ENCODE measurements at places on chromosomes 16 and 17.
A peak's percentile ranks its signal among the peaks of the same experiment; 100 is the strongest.

DNA sequence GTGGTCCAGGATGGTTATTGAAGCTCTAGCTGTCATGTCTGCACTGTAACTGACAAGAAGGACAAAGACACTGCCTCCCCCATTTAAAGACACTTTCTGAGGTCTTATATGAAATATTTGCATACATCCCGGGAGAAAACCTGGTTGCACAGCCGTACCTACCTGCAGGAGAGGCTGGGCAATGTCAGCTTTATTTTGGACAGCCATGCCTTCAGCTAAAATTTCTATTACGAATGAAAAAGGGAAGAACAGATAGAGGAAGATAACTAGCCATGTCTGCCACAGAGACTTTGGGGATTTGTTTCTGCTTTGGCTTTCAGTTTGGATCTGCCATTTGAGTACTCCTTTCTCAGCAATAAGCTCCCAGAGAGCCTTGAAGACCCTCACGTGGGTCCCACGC is 19.0 kb downstream of the SLC7A6 start:
- DNase-seq: no peak

DNA sequence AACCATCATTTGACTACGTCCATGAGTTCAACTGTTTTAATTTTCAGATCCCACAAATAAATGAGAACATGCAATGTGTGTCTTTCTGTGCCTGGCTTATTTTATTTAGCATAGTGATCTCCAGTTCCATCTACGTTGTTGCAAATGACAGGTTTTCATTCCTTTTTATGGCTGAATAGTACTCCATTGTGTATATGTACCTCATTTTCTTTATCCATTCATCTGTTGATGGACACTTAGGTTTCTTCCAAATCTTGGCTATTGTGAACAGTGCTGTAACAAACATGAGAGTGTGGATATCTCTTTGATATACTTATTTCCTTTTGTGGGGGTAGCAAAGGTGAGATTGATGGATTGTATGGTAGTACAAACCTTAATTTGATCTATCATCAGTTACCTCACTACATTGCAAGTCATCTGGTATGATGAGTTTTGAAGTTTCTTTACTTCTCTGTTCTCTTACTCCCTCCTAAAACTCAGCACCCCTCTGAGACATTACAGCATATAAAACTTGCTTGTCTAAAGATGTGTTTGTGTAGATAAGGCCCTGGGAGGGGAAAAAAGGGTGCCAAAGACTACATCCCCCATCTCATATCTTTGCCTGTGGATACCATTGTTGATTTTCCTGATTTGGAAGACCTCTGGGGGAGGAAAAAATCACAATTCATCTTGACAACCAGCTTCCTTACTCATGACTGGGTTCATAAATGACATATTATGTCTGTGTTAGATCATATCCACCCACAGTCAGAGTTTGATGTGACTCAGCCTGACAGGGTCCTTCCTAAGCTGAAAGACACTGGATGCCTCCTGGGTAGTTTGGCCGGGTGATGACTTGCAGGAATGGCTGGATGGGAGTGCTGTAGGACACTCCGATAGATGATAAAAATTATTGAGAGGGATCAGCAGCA is 47.6 kb downstream of the ABCA9 start:
- DNase-seq: no peak

DNA sequence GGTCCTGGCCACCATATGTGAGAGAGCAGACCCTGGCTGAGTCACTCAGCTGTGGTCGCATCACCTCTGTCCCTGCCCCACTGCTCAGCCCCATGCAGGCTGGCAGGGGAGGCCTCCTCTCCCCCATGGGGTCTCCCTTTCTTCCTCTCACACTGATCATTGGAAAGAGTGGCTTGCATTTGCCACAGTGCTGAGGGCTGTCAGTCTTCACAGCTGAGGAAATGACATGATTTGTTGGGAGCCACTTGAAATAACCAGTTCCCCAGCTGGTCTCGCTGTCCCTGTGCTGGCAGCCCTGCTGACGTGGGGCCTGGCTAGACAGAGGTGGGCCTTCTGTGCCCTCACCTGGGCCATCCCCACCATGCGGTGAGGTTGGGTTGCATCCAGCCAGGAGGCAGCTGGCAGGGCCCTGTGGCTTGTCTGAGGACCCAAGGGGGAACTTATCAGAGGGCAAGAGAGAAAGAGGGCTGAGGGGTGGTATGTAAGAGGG is 30.1 kb upstream of the MED9 start:
- DNase-seq: no peak

- no peak for DNase-seq
Observed at GRCh38 chr16:70746708-70747424, 54.1 kb downstream of the VAC14 start.

GRCh38 chr16:14553447-14553846 is 76.6 kb downstream of the PARN start:
- no peak for DNase-seq

GRCh38 chr17:6543079-6544010 is 13.0 kb downstream of the PITPNM3 start:
- no peak for DNase-seq

- DNase-seq: no peak
Observed at GRCh38 chr17:8069587-8069860, 18.0 kb downstream of the ALOX12B start.

- no peak for DNase-seq
Observed at GRCh38 chr17:36535669-36536081, 888 bp downstream of the PIGW start.

DNA sequence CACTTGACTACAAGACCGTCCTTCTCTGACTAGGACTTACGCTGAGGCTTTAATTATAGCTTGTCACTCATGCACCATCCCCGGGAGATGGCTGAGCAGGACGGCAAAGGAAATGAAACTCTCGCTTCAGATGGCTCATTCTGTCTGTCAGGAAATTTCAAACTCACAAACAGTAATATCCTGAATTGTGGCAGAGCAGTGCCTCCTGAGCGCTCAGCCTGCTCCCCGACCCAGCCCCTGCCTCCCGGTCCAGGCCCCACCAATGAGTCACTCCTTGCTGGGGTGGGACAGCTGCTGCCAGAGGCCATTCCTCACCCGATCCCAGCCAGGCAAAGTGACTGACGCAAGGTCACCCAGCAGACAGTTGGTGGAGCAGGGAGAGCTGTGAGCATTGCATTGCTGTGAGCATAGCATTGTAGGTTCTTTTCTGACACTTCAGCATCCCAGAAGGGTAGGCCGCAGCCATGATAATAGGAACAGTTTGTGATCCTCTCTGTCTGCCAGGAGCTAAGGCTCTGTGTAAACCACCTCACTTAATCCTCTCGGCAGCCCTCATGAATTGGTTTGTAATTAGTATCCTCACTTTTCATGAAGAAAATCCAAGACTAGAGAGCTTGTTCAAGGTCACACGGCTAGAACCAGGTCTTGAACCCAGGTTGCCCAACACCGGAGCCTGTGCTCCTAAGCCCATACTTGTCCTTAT is 20.9 kb downstream of the CCDC182 start:
- no peak for DNase-seq

- no peak for DNase-seq
Observed at GRCh38 chr17:17152385-17152784, 53.7 kb downstream of the PLD6 start.

GRCh38 chr17:77865112-77865611 is 93.3 kb upstream of the TNRC6C start:
- DNase-seq: peak; percentile 62

DNA sequence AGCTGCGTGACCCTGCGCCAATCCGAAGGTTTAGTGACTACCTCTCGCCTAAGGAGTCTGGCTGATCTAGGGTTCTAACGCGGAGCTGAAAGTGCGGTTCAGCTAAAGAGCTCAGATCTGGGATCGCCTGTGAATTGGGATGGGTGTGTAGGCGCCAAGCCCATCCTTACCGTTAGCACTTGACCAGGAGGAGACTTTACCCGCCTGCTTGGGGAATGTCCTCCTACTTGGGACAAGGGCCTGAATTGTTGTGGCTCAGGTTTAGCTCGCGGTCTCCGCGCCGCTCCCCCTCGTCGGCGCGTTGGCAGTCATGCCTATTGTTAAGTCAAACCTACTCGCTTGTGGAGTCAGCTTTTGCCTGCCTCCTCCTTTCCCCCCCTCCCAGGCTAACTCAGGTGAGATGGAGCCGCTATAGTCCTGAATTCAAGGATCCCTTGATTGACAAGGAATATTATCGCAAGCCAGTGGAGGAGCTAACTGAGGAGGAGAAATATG is 480 bp downstream of the MRPS7 start:
- no peak for DNase-seq

DNA sequence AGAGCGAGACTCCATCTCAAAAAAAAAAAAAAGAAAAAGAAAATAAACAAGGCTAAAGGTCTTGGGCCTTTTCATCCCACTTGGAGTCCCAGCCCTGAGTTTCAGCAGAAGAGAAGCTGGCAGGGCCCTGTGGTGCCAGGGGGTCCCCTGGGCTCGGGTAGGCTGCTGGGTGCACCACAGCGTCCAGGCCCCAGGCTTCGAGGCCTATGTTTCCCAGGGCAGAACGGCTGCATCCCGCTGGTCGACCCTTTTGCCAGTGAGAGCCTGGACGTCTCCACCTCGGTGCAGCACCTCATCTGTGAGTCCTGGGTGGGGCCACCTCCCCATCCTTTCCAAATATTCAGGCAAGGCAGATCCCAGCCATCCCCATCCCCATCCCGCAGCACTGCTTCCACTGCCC is 2.2 kb downstream of the TMEM235 start:
- DNase-seq: no peak

- no peak for DNase-seq
Observed at GRCh38 chr17:35252651-35253050, 9.8 kb downstream of the SLFN5 start.

- no peak for DNase-seq
Observed at GRCh38 chr17:44039829-44040635, 25.3 kb upstream of the TMEM101 start.

DNA sequence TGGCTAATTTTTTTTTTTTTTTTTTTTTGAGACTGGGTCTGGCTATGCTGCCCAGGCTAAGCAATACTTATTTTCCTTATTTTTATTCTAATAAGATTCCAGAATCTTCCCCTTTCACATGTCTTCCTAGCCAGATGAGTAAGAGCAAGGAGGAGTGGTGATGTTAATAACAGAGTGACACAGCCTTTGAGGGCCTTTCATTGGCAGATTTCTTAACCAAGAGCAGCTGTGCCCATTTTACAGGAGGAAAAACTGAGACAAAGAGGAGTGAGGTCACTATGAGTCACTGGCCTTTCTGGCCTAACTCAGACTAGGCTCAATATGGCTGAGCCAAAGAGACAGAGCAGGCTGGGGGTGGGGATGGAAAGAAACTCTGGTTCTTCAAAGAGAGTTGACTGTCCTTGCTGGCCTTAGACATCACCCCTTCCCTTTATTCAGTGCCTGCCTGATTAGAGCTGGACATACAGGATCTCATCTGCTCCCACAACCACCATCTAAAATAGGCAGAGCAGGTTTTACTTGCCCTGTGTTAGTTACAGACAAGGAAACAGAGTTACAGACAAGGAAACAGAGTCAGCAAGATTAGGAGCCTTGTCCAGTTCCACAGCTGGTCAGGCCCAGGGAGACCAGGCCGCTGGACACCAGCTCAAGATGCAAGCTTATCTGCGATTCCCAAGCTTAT is 50.0 kb upstream of the TOB1 start:
- DNase-seq: no peak

- no peak for DNase-seq
Observed at GRCh38 chr17:49931416-49932137, 37.4 kb upstream of the DLX4 start.

- no peak for DNase-seq
Observed at GRCh38 chr17:51770027-51770759, 388.3 kb downstream of the CA10 start.

DNA sequence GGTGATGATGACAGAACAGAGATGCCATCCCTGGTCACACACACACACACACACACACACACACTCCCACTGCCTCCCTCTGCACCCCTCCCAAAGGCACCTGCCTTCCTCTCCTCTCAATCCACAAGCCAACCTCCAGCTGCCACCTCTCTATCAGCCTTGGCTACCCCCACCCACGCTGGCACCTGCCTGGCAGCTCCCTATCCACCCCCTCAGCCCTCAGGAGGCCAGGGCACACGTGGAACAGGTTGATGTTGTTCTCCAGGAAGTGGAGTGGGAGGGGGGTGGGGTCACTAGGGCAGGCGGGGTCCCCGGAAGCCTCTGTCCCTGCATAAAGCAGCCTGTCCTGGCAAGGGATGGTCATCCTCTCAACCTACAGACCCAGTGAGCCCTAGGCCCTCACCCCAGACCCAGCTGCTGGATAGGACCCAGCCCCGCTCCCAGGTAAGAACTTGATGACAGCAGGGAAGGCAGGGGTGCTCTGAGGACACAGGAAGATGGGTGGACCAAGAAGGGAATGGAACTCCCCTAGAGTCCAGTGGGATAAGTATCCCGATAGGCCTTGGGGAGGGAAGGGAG is at the start of gene GSDMA:
Gene GSDMA, plus strand, starts transcription at position 363 of the 579 bp plus-strand sequence. CDS start 2,684 bp downstream, outside the sequence.
- no peak for DNase-seq

Measured in right kidney (tissue), 9 donors.